SK-MEL-5 (cell line): ENCODE measurements at places on chromosomes 2 and 18.

DNA sequence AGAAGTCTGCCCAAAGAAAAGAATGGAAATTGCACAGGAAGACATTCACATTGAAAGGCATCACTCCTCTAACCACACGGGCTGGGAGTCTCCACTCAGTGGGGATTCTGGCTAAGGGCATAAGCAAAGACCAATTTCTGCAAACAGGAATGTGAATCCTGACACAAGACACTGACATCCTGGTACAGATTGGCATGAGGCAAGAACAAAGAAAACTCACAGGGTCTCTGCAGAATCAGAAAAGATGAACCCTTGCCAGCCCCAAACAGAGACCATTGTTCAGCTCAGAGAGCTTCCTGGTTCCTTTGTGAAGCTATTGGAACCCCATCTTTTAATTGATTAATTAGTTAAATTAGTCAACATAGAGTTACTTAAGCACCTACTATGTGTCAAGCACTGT, 82.3 kb downstream of the UPP2 start:
- no peak for DNase-seq

DNA sequence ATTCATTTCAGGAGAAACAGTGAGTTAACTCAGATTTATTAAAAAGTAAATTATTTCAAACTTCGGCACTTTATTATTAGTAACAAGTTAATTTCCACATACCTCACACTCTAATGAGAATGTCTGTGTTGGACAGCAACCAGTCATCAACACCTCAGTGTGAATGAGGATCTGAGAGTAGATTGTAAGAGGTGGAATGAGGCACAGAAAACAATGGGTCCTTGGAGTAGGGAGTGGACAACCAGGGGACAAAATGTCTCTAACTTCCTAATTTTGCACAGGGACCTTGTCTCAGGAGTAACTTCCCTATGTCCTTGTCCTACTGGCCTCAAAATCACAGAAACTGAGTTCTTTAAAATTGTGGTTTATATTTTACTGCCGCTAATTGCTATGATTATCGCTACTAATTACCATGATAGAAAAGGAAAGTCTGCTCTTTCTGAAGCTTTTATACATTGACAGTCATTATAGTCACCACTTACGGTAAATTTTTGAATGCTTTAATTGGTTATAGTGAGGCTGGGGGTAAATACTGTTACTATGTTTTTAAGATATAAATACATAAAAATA, 82.2 kb upstream of the LRPPRC start:
- DNase-seq: no peak

- DNase-seq: no peak
Measured at GRCh38 chr2:142069251-142069888, 61.4 kb downstream of the LRP1B start.

DNA sequence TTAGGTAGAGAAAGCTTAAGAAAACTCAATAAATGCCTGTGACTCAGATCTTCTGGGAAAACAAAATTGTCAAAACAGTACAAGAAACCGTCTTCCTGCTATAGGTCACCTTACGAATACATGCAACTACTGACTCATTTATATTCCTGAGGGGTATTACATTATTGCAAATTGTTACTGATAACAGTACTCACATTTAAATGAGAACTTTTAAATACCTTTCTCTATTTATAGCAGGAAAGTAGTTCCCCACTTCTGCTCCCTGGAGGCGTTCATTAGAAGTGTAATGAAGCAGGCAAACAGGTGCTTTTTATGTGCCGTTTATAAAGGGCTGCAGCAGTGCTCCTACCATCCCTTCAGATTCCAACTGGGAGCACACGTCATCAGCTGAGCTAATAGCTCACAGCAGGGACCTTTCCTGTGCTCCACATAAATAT, 65.1 kb upstream of the RPRM start:
- DNase-seq: no peak

- no peak for DNase-seq
Measured at GRCh38 chr2:50607721-50608120, 424.2 kb downstream of the NRXN1 start.

GRCh38 chr2:157842106-157842879, 33.8 kb downstream of the ACVR1 start:
- DNase-seq: no peak

- no peak for DNase-seq
Measured at GRCh38 chr2:112032224-112032586, 22.9 kb upstream of the TMEM87B start.

GRCh38 chr18:48742706-48743475, 204.1 kb downstream of the CTIF start:
- DNase-seq: peak; percentile 92

GRCh38 chr2:46565364-46565763, 86.0 kb downstream of the TMEM247 start:
- DNase-seq: no peak

GRCh38 chr2:227411320-227411989, 23.7 kb upstream of the SCYGR1 start:
- DNase-seq: no peak

- peak; percentile 77 for DNase-seq
Measured at GRCh38 chr18:11398625-11399024, 210.8 kb upstream of the SLC35G4 start.

DNA sequence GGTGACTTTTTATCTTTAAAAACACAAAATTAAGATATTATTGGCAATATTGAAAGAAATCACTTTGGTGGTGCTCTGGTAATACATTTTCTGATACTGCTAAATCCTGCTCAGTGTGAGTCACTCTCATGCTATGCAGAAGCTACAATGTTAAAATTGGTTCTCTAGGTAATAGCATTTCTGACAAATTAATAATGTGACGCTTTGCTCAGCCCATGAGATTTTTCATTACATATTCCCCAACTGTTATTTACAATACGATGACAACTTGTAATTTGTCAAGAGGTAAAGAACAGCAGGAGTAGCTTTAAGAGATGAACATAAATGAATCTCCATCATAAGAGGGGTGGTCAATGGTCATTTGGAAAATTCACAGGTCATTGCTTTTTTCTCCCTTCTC, 573.6 kb downstream of the TMEM182 start:
- DNase-seq: no peak

DNA sequence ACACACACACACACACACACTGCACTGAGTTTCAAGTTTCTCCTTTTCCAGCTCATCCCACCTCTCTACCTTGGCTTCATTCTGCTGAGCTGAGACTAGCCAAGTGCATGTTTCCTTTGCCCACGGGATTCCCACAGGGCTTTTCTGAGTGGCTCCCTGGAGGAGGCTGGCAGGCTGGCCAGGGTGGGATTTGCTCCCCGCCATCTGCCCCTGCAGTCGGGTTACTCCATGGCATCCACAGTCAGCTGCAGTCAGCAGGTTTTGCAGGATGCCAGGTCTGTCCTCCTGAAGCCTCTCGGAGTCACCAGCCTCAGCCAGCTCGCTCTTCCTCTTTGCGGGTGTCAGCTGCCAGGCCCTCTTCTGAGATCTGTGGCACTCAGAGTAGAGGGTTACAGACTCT, 783.7 kb upstream of the SOX11 start:
- no peak for DNase-seq

DNA sequence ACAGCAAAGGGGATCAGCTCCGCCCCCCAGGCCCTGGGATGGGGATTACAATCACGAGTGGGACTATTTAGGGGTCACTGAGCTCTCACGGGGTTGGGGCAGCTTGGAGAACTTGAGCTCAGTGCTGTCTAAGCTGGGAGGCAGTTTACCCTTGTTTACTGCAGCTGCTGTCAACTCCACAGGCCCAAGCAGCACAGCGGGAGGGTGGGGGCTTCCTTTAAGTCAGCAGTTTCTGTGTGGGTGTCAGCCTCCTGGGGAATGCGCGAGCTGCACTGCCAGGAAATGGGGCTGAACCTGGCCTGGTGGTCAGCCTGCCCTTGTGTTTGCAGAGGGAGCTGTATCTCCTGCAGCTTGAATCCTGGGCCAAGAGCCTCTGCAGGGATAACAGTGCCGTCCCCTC, 29.8 kb downstream of the TOGARAM2 start:
- no peak for DNase-seq

DNA sequence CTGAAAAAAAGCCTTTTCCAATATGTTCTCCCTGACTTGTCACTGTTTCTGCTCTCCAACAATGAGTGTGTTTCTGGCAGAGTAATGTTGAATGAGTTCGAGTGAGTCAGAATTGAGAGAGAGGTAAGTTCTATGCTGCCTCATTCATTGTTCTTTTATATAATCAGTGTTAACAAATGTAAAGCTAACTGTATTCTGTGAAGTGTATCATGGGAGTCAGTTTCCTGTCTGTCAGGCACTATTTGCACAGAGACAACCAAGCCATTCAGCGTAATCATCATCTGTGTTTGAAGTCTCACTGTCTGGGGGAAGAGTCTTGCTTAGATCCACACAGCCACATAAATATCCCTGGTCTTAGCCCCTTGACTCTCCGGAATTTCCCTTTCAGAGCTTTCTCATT, 22.0 kb upstream of the UPP2 start:
- DNase-seq: peak; percentile 68

GRCh38 chr18:49023938-49024803, 73.4 kb upstream of the SMAD7 start:
- no peak for DNase-seq

GRCh38 chr2:226772389-226773179, 27.0 kb downstream of the IRS1 start:
- DNase-seq: no peak

GRCh38 chr2:180366481-180366880, 359.4 kb upstream of the CWC22 start:
- no peak for DNase-seq

GRCh38 chr2:226495466-226496272, 304.0 kb downstream of the IRS1 start:
- DNase-seq: peak; percentile 20

GRCh38 chr2:9967053-9967775, 15.7 kb downstream of the GRHL1 start:
- no peak for DNase-seq

DNA sequence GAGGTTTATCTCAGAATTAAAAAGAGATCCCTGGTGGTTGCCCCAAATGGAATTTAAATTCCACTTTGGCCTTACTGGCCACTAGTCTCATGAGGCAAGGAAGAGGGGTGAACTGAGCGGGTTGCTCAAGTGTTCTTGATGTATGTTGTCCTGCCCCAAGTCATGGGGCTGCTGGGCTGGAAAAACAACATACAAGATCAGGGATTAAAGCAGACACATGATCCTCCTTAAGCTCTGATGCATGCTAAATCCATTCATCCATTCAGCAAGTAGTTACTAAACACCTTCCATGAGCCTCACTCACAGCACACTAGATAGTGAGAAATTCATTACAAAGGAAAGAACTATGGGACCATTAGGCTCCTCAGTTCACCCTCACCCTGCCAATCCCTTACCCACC, 196.3 kb downstream of the MREG start:
- no peak for DNase-seq

GRCh38 chr2:172342611-172343010, 84.8 kb upstream of the ITGA6 start:
- DNase-seq: no peak

DNA sequence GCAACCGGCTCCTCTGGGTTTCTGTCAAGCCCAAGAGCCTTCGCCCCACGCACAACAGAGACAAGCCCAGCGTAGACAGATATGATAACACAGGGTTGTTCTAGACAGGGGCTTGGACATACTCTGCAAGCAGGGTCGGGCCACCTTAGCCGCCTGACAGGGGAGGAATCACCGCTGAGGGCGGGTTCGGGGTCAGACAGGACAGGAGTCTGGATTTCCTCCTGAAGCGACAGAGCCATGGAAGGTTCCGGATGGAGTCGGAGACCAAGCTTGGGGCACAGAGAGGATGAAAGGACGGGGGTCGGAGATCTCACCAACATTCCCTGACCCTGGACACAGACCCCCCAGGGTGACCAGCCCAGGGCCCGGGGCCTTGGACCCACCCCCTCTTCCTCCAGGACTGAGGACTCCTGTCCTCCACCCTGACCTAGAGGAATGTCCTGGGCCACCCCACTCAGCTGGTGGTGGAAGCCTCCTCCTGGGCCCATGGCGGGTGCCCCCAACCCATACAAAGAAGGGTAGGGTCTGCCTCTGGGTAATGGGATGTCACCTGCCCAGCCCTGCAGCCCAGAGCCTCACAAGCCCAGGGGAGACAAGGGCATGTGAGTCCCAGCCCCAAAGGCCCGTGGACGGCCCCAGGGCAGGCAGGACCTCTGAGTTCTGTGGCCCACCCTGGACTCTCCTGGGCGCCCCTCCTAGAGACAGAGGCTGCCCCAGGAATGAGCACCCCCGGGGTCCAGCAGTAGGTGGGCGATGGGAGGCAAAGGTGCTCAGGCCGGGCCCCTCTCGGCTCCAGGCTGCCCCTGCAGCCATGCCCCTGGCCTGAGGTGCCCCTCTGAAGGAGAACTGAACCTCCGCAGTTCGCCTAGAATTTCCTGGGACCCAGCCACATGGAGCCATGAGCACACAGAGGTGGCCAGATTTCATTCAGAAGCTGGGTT, 44.1 kb upstream of the GPC1 start:
- no peak for DNase-seq

GRCh38 chr2:28046921-28047320, 156.4 kb downstream of the BABAM2 start:
- DNase-seq: no peak

DNA sequence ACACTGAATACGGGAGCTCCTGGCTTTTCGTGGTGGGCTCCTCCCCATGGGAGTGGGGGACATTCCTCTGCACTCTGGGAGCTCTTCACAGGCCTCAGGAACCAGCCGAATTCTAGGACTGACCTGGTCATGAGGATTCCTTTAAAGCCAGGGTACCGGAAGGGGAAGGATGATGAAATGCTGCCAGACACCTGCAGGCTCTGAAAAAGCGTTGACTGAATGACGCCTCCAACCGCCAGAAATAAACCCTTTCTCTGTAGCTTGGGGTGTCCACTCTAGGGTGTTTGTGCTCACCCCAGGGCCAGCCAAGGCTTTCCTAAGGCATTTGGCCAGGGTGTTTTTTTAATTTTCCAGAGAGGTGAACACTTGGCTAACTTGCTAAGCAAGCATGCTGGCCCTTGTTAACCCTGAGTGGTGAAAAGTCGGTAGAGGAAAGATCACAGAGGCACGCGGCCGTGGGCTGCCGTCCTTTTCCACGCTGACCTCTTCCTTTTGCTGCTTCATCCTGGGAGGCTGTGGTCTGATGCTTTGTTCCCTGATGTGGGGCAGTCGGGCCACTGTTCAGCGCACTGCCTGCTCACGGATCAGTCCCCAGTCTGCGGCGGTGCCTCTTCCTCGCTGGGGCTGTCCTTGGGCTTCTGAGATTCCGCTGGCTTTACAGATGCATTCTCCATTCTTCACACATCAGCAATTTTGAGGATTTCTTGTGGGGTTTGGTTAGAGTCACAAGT, 32.0 kb downstream of the IMPA2 start:
- no peak for DNase-seq

- no peak for DNase-seq
Measured at GRCh38 chr2:187360286-187360685, 87.8 kb downstream of the CALCRL start.

DNA sequence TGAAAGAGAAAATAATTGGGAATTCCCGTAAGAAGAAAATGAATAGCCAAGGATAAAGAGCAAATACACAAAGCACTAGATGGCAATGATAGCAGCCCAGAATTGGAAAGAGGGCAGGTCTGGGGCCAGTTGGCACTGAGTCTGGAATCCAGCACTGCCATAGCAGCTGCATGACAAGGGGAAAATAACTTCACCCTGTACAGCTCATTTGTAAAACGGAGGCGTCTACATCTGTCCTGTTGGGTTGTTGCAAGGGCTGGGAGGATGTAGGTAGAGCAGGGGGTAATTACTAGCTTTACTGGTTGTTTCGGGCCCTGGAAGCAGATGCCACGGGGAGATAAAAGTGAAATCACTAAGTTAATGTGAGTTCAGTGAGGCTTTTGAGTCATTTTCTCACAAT, 110.0 kb upstream of the RASGRP3 start:
- no peak for DNase-seq

GRCh38 chr2:3545788-3546478, 12.2 kb downstream of the RNASEH1 start:
- DNase-seq: no peak

- peak; percentile 22 for DNase-seq
Measured at GRCh38 chr2:118062048-118062447, 26.2 kb upstream of the INSIG2 start.
